ENCODE measurements at places on chromosomes 7 and 10.

DNA sequence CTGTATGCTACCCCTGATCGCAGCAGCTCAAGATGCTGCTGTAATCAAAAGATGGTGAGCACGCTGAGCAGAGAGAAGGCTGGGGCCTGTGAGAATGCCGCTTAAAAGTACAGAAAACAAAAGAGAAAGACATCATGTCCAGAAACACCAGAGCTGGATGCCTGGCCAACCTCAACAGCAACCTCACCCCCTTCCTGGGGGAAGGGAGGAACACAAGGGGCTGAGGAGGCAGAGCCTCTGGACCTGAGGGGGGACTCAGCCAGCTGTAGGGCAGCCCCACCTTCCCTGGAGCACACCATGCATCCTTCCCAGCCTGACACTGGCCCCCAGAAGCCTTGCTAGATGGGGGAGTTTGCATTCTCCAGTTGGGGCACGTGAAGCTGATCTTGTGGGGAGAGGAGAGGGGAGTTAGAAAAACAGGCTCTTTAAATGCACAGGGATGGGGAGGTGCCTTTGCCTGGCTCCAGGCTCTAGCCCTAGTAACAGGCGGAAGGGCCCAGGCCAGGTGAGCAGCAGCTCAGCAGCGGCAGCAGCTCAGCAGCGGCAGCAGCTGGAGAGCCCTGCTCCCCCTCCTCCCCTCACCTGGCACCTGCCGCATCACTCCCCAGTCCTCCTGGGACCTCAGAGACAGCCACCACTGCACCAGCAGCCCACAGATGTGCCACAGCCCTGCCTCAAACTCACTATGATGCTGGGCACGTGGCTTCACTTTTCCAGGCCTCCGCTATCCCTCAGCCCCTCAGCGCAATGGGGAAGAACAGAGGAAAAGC is 156.3 kb downstream of the NEURL1 start:
- DNase-seq: no peak

DNA sequence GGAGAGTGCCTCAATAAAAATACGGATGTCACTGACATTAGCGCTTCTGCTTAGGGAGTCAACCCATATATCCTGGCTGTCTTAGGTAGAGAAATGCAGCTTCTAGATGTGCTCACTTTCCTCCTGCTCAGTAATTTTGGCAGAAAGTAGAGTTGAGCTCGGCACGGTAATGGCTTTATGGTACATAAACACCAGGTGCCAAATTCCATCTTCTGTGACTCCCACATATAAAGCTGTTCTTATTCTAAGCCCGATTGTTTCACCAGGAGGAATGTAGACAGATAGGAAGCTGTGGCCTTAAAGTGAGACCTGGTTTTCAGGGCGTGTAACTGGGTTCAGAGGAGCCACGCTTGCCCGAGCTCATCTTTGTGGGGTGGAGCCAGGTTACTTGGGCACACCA is 143.7 kb downstream of the CREB5 start:
- DNase-seq: no peak

DNA sequence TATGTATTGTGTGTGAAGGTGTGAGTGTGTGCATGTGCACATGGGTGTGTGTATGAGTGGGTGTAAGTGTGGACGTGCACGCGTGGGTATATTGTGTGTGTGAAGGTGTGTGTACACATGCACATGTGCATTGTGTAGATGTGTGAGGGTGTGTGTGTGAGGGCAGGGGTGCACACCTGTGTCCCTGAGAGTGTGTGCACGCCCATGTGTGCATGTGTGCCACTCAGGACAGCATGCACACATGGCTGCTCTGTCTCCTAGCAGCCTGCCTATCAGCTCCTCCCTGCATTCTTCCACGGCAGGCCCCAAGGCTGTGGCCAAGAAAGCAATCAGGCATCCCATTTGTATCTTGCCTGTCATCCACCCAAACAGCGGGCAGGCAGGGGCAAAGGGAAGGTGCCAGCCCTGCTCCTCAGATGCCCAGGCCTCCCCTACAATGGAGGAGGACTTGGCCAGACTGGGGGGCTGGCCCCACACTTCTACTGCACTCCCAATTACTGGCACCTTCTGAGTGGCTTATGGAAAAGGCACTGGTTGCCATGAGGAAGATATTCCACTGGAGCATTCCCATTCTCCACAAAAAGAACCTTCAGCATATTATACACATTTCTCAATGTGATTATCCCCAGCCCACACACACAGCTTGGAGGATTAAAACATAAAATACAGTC is 380.4 kb upstream of the ZMIZ1 start:
- no peak for DNase-seq

DNA sequence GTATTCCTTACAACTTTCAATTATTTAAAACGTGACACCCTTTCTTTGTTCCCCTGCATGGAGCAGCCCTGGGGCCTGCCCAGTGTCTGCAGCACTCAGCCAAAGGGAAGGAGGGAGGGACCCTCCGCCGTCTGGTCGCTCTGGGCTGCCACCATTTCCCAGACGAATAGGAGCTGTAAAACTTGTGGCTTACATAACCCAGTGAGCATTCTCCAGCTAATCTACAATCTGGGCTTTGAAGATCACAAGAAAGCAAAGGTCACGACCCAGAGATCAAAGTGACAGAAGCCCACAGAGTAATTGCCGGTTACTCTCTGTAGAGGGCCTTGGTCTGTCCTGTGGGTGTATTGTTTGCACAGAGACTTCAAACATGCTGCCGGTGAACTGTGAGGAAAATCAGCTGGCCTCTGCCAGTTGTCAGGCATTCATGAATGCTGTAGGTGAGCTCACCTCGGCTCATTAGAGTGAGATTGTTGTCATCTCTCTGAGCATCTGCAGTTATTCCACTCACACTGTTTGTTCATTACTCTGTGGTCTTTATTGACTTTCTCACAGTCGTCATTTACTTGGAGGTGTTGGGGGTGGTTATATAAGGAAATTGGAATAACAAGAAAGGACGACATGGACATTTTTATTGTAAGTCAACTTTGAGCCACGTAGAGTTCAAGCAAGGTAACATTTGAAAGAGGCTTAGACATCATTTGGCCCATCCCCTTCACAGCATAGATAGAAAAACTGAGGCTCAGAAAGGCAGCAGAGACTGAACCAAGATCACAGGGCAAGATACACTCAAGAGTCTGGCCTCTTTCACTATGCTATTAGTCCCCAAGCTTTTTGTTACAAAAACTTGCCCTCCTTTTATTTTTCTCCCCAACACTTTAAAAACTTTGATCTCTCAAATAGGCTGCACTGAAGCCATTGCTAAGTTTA is 619.8 kb downstream of the LRMDA start:
- DNase-seq: peak; percentile 26

GRCh38 chr10:101894266-101894665 is 50.7 kb upstream of the KCNIP2 start:
- DNase-seq: no peak

DNA sequence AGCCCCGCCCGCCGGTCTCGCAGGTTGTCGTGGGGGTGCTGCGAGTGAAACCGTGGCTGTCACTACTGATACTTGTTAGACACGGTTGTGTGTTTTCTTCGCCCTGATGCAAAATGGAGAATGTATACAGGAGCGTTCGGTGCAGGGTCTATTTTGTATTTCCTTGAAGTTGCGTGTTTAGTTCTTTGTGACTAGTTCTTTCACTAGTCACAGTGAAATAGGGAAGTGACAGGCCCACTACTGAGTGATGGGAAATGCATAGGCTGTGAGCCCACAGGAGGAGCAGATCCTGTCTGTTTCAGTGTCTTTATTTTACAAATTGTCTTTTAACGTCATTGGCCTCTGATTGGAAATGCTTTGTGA is 675 bp downstream of the ABRAXAS2 start:
- DNase-seq: no peak

DNA sequence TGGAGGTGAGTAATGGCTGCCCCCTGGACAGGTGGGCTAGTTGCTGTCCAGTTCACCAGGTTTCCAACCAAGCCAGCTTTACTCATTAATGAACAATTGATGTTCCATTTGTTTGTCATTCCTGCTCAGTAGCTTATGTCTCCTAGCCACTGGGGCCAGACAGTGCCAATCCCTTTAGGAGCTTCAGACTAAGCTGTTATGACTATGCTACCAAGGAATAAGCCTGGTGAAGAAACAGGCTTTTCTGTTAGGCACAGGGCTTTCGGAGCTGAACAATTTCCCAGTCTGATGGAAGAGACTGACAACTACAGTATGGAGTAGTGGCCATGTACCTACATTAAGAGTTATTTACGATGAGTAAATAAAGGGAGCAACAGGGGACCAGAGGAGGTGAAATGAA is 2.1 kb upstream of the FMC1 start:
- no peak for DNase-seq

- DNase-seq: peak; percentile 2
Observed at GRCh38 chr7:81611040-81611439, 158.8 kb downstream of the HGF start.

- DNase-seq: no peak
Observed at GRCh38 chr10:123558651-123559050, 107.5 kb upstream of the GPR26 start.

DNA sequence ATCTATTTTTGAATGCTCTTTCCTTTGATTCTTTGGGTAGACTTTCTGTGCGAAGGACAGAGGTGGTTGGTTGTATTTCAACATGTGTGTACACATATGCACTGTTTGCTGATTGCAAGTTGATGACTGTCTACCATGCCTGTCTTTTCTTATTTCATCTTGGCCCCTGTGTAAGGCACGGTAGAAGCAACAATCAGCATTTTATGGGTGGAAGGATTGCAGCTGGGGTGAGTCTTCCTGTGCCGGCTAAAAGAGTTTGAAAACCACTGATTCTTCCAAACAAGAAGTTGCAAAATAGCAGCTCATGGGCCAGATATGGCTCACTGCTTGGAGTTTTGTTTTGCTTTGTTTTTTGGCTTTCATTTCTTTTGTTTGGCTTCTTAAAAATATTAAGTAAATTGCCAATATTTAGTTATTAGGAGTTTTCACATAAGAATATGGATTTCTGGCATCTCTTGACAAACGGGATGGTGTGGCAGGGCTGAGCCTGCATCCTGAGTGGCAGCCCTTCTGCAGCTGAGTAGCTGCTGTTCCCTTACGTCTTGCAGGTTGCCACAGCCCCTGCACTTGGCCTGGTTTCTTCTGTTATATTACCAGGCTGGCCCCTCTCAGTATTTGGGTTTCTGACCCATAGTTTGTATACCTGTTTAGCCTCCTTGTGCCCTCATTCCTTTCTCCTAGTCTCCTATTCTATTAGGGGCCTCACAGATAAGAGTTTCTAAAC is 7.2 kb downstream of the ZNF862 start:
- no peak for DNase-seq

GRCh38 chr10:27388761-27389399 is 115.2 kb upstream of the RAB18 start:
- no peak for DNase-seq

DNA sequence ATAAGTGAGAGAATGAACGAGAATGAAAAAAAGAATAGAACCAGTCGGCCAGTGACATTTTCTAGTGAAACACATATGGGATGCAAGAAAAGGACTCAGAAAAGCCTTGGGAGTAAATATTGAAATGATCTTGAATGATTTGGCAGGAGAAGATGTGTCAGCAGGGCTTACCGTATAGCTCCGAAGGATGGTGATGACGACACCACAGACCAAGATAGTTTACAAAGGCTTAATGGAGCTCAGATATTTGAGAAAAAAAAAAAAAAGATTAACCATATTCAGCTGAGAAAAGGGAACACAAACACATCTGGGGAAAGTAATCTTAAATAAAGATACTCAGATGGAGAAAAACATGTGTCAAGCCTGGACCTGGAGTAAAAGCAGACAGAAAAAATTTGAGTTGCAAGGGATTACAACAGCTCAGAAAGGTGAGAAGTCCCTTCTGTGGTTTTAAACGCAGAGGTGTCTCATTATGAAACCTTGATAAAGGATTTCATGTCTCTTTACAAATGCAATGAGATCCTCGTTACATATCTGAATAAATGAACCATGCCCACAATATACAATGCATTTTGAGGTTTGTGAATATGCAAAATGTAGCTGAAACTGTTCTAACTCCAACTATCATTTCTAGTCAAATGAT is 36.0 kb downstream of the DNAJB9 start:
- DNase-seq: no peak

DNA sequence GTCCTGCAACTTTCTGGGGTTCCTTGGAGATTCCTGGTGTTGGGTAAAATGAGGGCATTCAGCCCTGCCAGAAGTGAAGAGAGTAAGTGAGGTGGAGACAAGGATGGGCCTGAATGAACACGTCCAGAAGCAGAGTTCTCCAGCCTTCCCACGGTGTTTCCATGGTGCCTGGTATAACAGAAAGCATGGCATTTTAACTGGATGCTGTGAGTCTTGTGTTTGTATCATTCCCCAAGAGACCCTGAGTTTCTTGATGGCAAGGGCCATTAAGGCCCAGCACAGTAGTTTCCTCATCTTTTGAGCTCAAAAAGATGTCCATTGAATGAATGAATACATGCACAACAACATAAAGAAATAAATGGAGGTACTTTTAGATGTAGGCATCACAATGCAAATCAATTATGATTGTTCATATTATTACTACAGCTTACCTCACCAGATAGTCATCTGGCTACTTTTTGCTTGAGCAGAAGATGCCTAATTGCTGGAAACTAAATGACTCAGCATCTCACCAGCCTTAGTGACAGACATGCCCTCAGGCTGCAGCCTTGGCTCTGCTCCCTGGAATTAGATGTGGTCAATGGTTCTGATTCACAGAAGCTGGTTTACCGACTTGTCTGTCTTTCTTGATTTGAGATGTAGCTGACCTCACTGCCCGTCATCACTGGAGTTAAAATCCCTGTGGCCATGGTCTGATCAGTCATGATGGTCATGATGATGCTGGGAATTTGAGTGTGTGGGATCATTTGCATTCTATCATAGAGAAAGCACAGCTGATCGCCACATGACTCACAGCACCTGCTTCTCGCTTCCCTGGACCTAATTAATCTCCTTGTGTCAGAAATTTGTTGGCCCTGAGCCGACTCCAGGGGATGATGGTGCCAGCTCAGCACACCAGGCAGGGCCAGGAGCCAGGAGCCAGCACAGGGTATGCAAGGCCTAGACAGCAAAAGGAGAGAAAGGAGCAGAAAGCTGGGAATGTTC is 83.9 kb downstream of the CXCL12 start:
- DNase-seq: no peak

GRCh38 chr7:5322621-5323410 is 40.1 kb downstream of the SLC29A4 start:
- DNase-seq: peak; percentile 48

GRCh38 chr10:129971381-129972144 is 7.5 kb upstream of the EBF3 start:
- peak; percentile 95 for DNase-seq

Data from H7 (cell line).